Calu3 (cell line): ENCODE measurements at places on chromosomes 1 and 21.
A peak's percentile ranks its signal among the peaks of the same experiment; 100 is the strongest.

DNA sequence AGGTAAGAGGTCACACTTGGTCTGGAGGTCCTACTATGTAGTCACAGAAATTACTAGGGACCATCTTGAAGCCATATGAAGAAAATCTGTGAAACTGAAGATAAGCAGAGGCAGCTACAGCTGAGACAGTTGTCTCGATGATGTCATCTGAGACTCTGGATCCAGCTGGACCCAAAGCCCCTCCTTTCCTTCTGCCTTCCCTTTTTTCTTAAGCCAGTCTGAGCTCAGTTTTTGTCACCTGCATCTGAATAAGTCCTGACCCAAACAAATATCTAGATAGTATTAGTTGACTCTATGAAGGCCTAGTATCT lies 143.3 kb downstream of the ETS2 start:
- DNase-seq, result no peak

- no peak for DNase-seq
These were observed 23.4 kb upstream of the PDE9A start for GRCh38 chr21:42629933-42630589.

DNA sequence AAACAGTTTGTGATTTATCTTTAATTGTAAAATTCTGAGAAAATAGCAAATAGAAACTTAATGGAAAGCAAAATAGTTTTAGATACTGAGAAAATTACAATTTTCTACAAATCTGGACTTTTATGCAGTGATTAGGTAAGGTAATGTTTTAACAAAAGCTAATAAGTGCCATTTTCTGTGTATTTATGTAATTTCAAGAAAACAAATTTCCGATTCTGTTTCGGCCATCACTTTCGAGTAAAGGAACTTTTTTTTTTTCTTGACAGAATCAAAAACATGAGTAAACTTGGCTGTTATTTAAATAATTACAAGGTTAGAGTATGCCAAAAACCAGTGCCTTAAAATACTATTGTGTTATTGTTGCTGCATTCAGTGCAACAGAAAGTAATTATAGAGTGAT lies 280.4 kb upstream of the C1orf105 start:
- no peak for DNase-seq

DNA sequence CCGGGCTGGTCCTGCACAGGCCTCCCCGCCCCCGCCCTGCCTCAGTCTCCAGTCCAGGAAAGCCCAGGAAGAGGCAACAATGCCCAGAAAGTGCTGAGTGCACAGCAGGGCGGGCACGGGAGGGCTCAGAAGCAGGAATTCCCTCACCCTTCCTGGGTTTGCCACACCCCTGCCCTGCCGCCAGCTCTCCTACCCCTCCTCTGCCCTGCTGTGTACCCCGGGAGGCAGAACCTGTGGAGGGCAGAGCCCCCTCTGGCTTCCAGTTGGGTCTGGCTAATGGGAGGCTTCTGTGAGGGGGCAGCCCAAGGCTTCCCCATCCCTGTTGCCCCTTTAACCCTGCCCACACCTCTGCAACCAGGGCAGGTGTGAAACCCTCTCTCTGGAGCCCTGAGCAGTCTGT lies 47.5 kb upstream of the CSF3R start:
- DNase-seq, result no peak

GRCh38 chr1:90711696-90712095 lies 5.4 kb downstream of the BARHL2 start:
- no peak for DNase-seq

DNA sequence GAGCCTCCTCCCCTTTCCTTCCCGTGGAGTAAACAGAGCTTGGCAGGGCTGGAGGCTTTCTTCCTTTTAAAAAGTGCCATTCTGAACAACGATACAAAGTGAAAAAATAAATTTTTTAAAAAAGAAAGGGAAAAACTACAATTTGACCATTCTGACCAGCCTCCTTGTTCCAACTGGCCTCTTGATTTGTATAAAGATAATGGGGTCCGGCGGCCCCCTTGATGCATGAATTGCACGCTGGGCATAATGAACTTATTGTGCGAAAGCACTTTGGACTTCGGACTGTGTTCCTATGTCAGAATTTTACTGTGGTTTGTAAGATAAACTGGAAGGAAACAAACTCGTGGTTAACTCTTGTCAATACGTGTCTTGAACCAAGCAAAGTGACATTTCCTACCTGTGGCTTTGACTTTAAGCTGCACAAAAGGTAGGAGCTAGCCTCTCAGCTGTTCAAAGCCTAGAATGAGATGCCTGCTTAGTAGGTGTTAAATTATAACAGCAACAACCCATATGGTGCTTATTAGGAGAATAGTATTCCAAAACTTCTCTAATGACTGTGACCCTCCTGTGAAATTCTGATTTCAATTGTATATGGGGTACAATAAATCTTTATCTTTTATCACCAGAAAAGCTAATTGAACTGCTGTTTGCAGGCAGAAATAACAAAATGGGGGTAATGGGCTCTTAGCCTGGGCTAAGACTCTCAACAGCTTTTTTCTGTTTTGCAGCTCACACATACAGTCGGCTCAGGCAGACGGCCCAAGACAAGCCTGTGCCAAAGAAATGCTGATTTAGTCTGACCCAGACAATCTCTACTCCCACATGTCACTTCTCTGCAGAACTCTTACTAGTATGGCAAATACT lies 9.3 kb downstream of the IRF2BP2 start:
- peak; percentile 70 for DNase-seq

DNA sequence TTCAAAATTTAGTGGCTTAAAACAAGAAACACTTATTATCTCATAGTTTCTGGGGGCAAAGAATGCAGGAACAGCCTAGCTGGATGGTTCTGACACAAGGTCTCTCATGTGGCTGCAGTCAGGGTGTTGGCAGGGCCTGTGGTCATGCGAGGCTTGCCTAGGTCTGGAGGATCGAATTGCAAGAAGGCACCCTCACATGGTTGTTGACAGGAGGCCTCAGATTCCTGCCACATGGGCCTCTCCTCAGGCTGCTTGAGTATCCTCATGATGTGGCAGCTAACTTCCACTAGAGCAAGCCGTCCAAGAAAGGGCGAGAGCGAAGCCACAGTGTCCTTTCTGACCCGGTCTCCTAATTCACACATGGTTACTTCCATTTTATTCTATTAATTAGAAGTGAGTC lies 6.2 kb upstream of the NRIP1 start:
- no peak for DNase-seq

- no peak for DNase-seq
These were observed 53.6 kb downstream of the CAPN8 start for GRCh38 chr1:223611936-223612335.

DNA sequence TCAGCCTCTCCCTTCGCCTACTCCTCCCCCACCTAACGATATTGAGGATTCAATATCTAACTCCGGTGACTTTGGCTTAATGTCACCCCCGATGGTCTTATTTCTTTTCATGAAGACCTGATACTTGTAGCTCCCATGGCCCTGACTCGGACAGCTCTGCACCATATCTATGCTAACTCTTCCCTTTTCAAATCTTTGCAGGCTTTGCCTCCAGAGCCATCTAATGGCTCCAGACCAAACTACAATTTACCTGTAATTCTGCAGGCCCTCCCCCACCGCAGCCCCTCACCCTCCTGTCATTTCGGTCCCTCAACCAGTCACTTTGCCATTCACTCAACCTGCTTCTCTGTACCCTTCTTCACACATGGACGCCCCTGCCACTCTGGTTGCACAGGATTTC lies 7.9 kb upstream of the GSTM5 start:
- no peak for DNase-seq

- DNase-seq, result no peak
These were observed 90.5 kb upstream of the JAK1 start for GRCh38 chr1:65056866-65057265.

GRCh38 chr1:15152318-15153183 lies 996 bp upstream of the TMEM51 start:
- DNase-seq, result peak; percentile 80

DNA sequence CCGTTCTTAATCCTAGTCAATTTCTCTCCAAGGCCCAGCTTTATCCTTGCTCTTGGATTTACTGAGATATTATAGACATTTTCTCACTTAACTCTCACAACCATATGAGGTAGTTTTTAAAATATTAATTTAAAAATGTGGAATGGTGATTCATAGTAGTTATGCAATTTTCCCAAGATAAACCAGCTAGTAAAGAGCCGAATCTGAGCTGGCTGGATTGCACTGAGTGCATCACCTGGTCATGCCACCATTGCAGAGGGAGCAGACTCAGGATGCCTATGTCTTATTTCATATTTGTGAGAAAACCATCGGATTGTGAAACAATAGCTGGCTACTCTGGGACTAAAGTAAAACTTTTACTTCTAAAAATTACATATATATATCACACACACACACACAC lies 494.0 kb downstream of the KCNT2 start:
- no peak for DNase-seq

DNA sequence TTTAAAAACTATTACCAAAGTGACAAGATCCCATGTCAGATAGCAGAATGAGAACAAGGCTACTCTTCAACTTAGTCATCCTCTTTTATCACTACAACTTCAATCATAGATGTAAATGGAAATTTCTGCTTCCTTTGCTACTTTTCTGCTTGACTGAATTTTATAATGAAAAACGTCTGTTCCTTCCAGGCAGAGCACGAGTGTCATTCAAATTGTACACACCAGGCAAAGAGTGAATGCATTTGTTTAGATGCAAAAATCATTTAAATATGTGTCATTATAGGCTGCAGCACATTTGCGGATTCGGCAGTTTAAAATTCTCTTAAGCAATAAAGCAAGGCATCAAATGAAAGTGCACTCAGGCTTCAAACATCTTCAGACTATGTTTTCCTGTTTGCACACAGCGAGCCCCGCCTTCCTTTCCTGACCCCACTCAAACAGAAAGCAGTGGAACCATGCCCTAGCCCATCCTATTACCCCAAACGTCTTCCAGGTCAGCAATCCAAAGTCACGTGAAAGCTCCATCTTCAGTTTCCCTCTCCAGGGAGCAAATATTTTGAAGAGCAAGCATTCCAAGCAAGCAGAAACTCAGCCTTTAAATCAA lies 99.6 kb downstream of the APP start:
- no peak for DNase-seq

- no peak for DNase-seq
These were observed 45.0 kb upstream of the SLC44A5 start for GRCh38 chr1:75655931-75656330.

GRCh38 chr21:42640486-42640885 lies 12.9 kb upstream of the PDE9A start:
- peak; percentile 33 for DNase-seq

DNA sequence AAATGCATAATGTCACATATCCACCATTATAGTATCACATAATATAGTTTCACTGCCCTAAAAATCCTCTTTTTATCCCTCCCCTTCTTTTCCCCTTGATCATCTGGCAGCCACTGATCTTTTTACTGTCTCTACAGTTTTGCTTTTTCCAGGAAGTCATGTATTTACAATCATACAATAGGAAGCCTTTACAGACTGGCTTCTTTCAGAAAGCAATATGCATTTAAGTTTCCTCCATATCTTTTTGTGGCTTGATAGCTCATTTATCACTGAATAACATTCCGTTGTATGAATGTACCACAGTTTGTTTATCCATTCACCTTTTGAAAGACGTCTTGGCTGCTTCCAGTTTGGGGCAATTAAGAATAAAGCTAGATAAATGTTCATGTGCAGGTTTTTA lies 14.3 kb upstream of the WDTC1 start:
- no peak for DNase-seq

- no peak for DNase-seq
These were observed 34.1 kb upstream of the BTG3 start for GRCh38 chr21:17646790-17647189.

DNA sequence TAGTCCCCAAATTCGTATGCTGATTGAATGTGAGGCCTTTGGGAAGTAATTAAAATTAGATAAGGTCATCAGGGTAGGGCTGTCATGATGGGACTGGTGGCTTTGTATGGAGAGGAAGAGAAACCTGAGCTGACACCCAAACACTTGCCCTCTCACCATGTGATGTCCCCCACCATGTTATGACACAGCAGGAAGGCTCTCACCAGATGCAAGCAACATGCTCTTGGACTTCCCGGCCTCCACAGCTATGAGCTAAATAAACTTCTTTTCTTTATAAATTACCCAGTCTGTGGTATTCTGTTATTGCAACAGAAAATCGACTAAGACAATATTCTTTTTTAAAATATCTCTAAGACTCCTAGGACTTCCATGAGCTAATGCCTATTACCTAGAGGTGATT lies 43.6 kb upstream of the GUCA2B start:
- no peak for DNase-seq

- peak; percentile 54 for DNase-seq
These were observed 51.9 kb upstream of the SYNC start for GRCh38 chr1:32754317-32755097.

DNA sequence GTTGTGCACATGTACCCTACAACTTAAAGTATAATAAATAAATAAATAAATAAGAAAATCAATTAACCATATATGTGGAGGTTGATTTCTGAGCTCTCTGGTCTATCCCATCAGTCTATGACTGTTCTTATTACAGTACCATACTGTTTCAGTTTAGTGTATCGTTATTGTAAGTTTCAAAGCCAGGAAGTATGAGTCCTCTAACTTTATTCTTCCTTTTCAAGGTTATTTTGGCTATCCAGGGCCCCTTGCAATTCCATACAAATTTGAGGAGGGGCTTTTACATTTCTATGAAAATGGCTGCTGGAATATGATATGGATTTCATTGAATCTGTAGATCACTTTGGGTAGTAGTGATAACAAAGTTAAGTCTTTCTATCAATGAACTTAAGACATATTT lies 96.9 kb upstream of the BCL9 start:
- DNase-seq, result no peak
